ENCODE measurements at places on chromosomes 5 and 9.

DNA sequence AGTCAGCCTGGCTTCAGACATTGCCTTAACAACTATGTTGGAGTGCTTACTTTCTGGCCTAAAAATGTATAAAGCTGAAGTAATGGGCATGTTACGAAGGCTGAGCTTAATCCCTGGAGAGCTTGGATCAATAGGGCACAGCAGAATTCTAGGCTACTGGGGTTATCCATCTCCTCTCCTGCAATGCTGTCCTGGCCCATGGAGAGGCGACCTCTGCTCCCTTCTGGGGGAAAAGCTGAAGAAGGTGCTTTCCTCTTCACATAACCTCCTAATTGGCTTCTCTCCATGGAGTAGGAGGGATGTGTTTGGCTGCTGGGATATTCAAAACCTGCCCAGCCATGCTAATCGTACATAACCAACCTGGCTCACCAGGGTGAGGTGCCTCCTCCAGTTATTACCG, 403.5 kb downstream of the DMRT2 start:
- DNase-seq = no peak

- DNase-seq = no peak
These were observed 75.5 kb downstream of the RAI14 start for GRCh38 chr5:34731435-34732232.

GRCh38 chr5:113612060-113612496, 98.6 kb downstream of the YTHDC2 start:
- DNase-seq = no peak

DNA sequence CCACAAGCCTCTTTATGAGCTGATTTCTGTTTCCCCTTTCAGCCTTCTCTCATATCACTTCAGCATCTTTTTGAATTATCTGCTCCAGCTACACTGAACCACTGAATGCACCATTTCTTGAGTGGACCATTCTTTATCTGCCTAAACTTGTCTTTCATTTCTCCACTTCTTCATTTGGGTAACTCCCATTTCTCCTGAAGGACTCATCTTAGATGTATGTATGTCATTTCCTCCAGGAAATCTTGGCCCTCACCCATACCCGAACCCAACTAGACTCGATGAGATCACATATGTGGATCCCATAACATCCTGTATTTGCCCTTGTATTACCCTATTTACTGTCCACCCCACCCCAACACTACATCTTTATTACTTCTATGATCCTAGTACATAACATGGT, 249.8 kb downstream of the KIF4B start:
- no peak for DNase-seq

DNA sequence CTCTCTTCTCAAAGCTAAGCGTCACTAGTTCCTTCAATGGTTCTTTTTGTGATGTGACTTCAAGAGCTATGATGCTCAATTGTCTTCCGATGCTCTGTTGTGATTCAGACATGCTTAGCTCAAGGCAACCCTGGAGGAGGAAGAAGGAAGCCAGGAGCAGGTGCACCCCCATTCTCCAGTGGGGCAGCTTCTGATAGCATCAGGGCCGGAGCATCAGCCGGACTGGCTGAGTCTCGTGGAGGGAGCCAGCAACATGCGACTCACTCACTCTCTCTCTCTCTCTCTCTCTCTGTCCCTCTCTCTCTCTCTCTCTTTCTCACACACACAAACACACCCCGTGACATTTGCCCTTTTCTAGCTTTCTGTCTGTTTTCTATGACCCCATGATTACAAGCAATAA, 140.2 kb downstream of the HSD17B3 start:
- no peak for DNase-seq

DNA sequence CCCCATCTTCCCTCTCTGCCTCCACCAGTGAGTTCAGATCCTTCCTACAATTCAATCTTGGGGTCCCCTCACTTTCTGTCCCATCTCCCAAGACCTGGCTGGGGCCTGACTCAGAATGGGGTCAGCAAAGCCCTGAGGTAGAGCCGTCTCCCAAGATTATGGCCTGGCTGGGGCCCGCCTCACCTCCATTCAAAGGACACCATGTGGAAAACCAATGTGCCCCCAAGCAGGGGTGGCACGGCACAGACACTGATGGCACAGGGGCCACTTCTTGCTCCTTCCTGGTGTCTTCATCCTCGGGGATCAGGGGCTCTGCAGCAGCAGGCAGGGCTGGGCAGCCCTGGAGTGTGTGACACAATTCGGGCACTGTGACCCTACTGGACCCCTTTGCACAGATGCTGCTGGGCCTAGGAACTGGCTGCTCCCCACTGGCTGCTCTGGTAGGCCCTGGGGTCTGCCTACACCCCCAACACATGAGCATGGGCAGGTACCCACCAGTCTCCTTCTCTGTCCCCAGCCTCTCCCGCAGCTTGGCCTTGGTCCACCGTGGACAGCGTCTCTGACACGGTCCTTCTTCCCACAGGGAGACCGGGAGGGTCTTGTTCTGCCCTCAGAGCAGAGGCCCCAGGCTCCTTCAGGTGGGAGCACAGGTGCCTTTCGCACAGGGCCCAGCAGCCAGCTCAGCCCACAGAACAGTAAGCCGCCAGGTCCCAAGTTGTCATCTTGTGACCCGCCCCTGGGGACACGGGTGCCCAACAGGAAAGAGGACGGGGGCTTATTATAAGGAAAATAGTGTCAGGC, 89.5 kb downstream of the ADAMTS2 start:
- no peak for DNase-seq

GRCh38 chr9:91382298-91382697, 20.6 kb upstream of the AUH start:
- no peak for DNase-seq

DNA sequence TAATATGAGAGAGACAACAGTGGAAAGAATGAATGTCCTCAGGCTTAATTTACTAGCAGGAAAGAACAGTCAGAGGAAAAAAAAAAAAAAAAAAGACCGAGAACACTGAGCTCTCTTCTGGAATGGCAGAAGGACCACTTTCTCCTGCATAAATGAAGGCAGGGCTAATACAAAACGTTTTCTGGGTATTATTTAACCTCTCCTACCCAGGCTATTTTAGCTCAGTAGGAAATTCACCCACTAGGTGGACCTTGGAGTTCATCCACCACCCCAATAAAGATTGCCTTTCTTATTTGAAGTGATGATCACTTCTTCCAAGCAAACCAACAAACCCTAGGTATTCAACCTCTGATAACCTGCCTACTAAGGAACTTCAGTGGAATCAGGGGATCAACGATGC, 3.7 kb downstream of the GLIS3 start:
- no peak for DNase-seq

- DNase-seq = no peak
These were observed 14.1 kb upstream of the SPARC start for GRCh38 chr5:151700820-151701219.

DNA sequence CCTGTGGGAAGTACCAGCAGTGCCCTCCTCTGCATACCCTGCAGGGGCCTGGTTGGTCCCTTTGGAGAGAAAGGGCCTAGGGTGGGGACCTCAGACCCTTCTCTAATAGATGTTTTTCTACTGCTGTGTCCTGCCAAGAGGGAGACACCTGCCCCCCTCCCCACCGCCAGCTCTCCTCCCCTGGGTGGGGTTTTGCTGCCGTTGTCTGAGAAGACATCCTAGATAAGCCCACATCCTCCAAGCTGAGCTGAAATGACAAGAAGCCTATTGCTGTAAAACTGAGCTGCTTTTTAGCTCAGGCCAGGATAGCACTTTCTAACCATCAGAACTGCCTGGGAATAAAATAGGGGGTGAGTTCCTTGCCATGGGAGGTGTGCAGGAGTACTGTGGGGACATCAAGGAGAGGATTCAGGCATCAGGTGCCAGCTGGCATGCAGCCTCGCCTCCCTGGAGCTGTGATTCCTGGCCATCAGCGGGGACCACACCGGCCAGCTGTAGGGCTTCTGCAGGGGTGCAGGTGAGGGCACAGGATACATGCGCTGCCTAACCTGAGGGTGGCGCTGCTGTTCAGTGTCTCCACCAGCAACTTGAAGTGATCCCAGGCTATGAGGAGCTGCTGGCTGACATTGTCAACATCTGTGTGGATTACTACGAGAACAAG, 37.9 kb downstream of the CYFIP2 start:
- DNase-seq = no peak

- DNase-seq = no peak
These were observed 30.5 kb upstream of the DAB2IP start for GRCh38 chr9:121620777-121621449.

- DNase-seq = no peak
These were observed 56.7 kb upstream of the ACTBL2 start for GRCh38 chr5:57539281-57539701.

- no peak for DNase-seq
These were observed 1.2 kb downstream of the DUSP1 start for GRCh38 chr5:172769616-172770373.

GRCh38 chr5:67732471-67732870, 483.1 kb upstream of the PIK3R1 start:
- no peak for DNase-seq

- DNase-seq = no peak
These were observed 112.0 kb upstream of the SPOCK1 start for GRCh38 chr5:137611011-137611580.

DNA sequence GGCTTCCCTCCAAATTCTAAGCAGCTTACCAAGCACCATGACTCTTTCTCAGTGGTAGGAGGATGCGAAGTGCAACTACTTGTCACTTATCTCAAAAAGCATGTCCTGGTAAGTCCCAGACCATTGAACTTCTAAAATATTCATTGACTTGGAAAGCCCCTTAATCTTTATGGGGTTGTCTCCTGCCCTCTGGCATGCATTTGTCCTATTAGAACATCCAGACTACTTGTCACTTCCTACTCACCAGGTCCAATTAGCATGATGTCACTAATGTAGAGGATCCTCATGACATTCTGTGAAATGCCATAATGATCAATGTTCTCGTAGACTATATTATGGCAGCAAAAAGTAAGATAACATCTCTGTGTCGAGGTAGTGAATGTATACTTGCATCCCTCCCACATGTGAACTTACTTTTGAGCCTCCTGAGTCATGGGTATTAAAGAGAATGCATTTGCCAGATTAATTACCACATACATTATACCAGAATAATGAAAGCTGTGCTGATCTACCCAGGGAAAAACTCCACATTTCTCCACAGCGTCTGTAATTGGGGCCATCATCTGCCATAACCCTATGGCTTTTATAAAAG, 63.5 kb upstream of the RAD23B start:
- DNase-seq = no peak

DNA sequence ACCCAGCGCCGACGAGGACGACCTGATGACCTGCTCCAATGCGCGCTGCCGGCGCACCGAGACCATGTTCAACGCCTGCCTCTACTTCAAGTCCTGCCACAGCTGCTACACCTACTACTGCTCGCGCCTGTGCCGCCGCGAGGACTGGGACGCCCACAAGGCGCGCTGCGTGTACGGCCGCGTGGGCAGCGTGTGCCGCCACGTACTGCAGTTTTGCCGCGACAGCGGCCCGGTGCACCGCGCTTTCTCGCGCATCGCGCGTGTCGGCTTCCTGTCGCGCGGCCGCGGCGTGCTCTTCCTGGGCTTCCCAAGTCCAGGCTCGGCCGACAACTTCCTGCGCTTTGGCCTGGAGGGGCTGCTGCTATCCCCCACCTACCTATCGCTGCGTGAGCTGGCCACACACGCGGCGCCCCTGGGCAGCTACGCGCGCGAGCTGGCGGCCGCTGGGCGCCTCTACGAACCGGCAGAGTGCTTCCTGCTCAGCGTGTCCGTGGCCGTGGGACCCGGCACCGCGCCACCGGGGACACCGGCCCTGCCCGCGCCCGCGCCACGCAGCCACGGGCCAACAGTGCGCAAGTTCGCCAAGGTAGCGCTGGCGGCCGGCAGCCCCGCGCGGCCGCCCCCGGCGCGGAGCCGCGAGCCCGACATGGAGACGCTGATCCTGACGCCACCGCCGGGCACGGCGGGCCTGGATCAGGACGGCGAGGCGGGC, 2.7 kb upstream of the PHPT1 start:
- DNase-seq = no peak

DNA sequence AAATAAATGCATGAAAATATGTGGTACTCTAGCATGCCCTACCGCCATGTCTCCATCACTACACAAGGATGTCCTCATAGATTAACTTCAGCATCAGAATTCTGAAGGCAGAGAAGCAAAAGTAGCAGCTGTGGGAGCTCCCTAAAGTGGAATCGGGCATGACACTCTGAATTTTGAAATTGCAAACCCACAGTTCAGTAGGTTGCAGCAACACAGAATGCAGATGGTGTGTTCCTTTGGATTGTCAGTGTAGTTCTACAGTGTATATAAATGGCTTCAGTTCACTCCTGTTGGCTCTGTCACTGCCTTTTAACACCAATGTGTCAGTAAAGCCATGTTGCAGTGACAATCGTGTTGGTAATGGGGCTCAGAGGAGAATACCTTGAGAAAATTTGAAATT, 973.6 kb upstream of the WWC1 start:
- no peak for DNase-seq

Data from tibial artery (tissue), 4 donors.